ENCODE measurements at places on chromosomes 16 and 17.

DNA sequence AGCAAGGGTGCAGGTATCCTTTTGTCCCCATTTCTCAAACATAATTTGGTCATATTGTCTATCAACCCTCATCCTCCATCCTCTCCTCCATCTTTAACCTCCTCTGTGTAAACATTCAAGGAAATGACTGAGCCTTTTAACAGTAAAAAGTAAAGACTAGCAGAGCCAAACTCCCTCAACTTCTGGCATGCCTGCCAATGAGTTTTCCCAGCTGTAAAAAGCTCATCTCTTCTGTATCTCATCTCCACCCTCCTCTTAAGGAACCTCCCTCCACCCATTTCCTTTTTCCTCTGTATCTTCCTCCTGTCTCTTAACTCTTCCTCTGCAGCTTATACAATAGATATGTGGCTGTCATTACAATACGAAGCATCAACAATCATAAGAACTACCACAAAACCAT lies 76.9 kb upstream of the PSMD7 start:
- no peak for DNase-seq

- no peak for DNase-seq
Observed at GRCh38 chr16:47236716-47237115, 93.0 kb upstream of the NETO2 start.

DNA sequence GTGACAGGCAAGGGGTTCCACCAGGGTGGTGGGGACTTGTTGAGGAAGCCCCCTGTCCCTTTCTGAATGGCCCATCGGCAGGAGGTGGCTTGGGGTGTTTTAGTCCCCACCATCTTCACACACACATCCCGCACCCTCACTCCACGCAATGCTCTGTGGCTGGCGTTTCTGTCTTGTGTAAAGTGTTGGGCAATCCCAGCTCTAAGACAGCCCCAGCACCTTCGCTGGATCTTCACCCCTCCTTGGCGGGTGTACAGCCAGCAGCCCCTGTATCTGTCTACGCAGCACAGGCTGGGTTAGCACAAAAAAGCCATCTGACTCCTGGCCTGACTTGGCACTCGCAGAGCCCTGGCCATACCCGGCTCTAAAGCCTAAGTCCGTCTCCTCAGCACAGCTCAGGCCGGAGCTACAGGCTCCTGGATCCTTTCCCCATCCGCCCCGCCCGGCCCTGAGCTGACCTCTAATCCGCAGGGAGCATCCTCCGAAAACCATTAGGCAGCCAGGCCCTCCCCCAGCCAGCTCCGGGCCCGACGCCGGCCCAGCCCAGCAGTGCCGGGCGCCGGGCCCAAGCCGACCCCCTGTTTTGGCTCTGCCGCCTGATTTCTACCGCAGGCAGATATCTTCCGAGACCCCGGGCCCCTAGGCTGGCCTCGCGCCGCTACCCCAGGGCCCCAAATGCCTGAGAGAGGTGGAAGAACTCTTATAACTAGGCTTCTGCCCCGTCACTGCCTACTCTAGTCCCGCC lies 42.4 kb upstream of the TAC4 start:
- DNase-seq: no peak

DNA sequence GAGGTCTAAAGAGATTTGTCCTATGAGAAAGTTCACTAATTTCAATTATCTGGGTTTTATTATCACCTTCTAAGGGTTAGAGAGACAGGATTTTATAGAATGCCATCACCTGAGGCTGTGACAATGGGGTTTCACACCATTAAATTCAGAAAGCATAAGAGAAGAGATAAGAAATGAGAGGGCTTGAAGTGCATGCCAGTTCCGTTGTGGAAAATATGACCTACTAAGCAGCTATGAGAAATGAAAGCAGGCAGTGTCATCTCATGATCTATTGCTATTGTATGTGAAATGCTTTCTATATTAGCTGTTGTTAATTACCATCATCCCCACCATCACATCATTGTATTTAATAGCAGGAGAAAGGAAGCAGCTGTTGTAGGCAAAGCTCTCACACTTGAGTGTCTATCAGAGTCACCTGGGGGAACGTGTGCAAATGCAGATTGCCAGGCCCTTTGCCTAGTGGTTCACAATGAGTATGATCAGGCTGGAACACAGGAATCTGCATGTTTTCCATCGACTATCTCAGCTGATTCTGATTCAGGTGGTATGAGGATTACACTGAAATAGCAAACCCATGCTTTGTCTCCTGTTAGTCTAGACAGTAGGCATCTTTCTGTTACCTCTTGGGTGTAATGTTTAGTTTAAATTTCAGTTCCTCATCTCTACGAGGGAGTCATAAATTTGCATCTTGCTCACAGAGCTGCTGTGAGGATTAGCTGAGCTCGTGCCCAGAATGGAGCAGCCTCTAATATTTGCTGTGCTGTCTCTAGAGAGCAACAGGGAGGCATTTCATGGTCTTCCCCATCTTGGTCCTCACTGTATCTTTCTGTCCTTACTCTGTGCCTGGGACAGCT lies 256.4 kb downstream of the CDH13 start:
- no peak for DNase-seq

DNA sequence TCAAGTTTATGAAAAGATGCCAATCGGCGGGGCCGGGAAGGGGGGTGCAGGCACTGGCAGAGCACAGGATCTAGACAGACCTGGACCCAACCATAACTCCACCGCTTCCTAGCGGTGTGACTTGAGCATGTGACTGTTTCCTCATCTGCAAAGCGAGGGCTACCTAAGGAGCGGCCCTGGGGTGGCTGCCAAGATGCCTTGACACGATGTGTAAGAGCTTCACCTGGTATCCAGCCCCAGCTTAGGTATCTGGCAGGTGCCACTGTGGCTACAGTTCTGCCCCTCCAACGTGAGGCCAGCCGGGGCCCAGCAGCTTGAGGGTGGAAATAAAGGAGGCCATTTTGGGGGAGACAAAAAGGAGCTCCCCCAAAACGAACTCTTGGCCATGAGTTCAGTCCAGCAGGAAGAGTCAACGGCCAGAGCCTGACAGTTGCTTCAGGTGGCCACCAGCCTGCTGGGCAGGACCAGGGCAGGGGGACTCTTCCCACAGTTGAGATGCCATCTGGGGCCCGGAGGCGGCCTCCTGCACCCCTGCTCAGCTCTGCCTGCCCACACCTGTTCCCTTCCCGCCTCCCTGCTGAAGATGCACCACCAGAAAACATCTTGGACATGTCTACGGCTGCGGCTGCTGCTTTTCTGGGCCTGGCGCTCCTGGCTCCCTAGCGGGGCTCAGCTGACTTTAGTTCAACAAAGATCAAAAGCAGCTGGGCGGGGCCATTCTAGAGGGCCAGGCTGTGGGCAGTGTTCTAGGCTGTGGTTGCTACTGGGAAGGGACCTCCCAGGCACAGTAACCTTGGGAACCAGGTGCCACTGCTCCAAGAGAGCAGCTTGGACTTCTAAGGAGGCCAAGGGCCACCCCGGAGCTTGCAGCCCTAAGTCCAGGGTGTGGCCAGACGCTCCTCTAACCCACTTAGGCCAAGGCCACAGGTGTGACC lies 3.4 kb upstream of the MTSS2 start:
- no peak for DNase-seq

DNA sequence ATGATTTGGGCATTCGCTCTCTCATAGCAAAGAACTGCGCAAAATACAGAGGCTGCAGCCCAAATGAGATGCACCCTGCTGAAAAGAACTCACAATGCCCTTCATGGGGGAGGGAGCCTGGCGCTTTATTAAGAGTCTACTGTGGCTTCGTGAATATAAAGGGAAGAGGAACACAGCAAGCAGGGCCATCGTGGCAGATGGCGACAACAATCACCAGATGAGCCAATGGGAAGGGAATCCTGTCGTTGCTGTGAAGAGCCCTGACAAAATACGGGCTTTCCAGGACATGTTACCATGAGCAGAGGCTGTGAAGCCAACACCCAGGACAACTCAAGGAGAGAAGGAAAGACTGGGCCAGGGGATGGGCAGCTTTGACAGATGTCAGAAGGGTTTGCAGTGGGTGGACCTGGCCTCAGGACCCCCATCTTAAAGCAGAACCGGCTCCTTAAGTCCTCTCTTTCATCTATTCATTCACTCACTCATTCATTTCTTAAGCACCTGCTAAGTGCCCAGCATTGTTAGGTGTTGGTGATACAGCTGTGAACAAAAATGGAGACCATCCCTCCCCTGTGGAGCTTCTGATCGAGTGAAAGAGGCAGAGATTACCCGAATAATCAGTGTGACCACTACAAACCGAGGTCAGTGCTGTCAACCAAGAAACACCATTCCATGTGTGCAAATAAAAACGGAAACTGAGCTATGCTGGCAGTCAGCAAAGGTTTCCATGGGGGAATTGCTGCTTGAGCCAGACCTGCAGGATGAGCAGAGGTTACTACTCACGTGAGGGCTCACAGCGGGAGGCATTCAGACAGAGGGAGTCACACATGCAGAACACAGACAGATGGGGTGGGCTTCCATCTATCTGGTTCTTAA lies 125.8 kb downstream of the DYNLRB2 start:
- DNase-seq: peak; percentile 37

DNA sequence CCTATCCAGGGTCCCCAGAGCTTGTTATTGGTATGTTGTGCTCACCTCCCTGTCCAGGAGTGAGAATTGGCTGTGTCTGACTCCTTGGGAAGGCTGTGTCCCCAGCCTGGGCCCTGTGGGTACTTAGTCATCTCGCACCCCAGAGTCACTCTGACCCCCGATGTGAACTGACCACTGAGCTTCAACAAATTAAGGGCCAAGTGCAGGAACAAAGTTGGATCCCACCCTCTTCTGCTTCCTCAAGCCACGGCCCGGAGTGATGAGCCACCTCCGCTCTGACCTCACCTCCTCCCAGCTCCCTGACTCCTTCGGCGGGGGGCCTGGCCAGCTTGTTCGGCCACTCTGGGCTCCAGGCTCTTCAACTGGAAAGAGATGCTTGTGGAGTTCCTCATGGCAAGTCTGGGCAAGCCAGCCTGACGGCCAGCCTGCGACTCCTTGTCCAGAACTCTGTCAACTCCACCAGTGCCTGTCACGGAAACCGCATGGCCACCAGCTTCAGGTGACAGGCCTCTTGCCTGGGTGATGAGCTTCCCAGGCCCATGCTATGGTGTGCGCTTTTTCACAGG lies 22.3 kb upstream of the MPRIP start:
- DNase-seq: no peak

DNA sequence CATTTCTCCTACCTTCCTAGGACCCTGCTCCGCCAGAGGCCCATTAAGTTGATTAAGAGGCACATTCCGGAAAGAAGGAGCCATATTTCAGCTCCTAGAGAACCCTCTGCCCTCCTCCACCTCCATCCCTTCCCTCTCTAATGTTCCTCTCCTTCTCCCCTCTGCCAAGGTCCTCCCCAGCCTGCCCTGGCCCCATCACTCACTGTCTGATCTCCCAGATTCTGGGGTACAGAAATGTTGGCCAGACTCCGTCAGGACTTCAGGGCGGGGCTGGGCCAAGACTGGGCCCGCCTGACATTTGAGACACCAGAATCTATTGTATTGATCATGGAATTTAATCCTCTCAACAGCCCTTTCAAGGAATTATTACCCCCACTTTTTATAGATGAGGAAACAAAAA lies 136.1 kb downstream of the TMEM132E start:
- no peak for DNase-seq

- no peak for DNase-seq
Observed at GRCh38 chr16:8714174-8714573, 39.8 kb downstream of the ABAT start.

DNA sequence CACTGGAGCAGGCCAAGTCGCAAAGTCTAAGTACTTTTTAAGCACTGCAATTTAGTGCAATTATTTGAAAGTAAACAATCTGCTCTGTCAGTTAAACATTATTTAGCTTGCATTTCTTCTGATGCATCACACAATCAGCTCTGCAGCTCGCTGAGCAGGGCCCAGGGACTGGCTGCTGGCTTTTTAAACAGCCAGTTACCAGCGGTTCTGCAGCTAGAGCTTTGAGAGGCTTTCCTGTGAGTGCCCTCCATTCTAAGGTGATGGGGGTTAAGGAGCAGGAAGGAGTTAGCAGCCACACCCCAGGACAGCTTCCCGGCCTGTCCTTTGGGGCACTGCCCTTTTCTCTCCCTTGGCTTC lies 154.3 kb downstream of the SALL1 start:
- DNase-seq: no peak

DNA sequence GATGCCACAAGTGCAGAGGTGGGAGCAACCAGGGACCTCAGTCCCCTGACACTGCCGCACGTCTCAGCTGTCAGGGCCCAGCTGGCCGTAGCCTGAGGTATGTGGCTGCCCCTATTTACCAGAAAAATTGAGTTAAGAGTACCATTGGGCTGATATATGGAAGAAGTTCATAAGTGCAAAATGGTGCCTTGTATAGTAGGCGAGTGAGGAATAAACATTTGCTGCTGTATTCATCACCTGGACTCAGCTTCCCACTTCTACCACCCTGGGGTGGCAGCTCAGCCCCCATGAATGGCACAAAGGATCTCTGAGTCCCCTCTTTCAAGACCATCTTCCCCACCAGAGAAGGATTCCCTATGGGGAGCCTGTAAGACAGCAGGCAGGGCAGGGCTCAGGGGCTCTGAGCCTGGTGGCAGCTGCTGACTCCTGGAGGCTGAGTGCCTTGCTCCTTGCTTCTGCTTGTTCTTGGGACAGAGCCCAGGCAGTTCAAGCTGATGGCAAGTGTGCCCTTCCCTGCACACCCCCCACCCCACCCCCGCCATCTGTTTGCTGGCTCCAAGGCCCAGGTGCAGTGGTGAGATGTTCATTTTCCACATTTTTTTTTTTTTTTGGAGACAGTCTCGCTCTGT lies 29.0 kb downstream of the TRPV2 start:
- no peak for DNase-seq

DNA sequence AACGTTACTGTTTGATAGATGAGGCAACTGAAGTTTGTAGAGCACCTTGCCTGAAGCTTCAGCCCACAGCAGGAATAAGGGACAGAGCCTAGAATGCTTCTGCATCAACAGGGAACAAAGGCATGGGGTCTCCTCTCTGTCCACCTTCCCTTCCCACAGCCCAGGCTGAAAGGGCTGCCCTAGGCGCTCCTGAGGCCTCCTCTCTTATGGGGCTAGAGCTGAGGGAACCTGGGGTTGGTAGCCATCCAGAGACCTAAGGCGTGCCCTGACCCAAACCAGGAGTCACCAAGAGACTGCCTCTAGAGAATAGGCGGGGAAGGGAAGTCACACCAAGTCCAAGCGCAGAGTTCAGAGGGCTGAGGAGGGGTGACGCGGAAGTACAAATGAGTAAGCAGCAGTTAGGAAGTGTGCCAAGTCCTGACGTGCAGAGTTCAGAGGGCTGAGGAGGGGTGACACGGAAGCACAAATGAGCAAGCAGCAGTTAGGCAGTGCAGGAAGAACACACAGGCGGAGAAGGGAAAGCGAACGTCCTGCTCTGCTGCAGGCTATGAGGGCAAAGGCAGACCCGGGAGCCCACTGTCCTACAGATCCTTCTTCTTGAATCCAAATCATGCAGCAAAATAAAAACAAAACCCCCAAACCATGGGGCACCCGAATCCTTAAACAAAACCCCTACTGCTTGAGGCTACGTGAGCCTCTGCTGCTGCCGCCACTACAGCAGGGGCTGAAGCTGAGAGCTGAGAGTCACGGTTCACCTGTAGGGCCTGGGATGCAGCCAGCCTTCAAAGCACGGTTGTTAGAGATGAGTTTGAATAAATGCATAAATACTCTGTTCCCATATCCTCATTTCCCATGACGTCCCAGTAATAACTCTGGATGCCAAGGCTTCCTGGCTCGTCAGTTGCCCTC lies 2.7 kb upstream of the SPG7 start:
- peak; percentile 89 for DNase-seq
